Esophagus squamous epithelium (tissue), 5 donors: ENCODE measurements at places on chromosomes 16 and 17.

DNA sequence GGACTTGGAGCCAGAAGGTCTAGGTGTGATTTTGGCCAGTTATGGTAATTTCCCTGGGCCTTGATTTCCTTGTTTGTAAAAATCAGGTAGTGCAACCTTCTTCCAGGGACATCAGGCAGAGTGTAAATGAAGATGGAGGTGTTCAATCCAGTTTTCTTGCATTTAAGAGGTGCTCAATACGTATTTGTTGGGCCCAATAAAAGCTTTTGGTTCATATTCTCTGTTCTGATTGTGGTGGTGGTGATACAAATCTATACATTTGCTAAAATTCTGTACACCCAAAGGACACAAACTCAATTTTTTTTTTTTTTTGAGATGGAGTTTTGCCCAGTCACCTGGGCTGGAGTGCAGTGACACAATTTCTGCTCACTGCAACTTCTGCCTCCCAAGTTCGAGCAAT is 6.0 kb downstream of the CD79B start:
- DNase-seq, result no peak

GRCh38 chr17:79002796-79003593 is 6.6 kb downstream of the CANT1 start:
- no peak for DNase-seq

- DNase-seq, result no peak
Measured at GRCh38 chr17:1485423-1486376, 6.8 kb downstream of the MYO1C start.

DNA sequence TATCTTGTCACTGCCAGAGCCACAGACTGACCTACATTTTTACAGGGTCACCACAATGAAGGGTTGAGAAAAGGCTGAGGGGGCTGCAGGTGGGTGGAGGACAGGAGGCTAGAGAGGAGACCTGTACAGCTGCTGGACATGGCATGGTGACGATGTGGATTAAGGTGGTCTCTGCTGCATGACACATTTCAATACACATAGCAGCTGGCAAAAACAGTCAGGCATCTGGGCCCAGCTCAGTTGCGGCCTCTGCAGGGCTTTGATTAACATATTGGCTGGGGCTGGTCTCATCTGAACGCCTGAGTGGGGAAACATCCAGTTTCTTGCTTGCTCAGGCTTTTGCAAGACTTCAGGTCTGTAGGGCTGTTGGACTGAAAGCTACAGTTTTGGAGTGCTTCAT is 265.4 kb upstream of the FOXF1 start:
- no peak for DNase-seq

DNA sequence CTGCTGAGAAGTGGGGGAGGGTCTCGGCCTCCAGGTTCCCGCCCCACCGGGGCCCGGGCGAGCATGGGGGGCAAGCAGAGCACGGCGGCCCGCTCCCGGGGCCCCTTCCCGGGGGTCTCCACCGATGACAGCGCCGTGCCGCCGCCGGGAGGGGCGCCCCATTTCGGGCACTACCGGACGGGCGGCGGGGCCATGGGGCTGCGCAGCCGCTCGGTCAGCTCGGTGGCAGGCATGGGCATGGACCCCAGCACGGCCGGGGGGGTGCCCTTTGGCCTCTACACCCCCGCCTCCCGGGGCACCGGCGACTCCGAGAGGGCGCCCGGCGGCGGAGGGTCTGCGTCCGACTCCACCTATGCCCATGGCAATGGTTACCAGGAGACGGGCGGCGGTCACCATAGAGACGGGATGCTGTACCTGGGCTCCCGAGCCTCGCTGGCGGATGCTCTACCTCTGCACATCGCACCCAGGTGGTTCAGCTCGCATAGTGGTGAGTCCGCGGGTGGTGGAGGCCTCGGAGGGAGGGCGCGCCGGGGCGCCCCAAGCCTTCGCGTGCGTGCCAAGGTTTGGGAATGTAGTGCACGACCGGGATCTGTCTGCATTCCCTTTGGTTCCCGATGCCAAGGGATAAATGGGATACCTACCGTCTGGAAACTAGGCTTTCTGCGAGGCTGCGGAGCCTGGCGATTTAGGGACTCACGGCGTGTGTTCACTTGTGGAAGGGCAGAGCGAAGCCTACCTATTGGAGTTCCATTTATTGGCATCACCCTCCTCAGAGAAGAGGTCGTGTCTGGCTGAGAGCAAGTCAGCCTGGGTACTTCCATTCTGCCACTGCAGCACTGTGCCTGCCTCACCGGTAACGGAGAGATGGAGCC is 1.0 kb downstream of the ZNRF1 start:
- no peak for DNase-seq

DNA sequence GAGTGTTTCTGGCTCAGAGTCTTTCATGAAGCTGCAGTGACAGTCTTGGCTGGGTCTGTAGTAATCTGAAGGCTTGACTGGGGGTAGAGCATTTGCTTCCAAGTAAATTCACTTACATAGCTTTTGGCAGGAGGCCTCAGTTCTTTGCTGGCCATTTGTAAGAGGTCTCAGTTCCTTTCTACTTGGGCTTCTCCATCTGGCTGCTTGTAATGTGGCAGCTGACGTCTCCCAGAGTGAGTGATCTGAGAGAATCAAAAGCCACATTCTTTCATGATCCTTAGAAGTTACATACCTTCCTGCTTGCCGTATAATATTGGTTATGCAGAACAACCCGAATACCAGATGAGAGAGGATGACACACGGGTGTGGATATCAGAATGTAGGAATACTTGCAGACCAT is 39.8 kb downstream of the NF1 start:
- DNase-seq, result no peak

DNA sequence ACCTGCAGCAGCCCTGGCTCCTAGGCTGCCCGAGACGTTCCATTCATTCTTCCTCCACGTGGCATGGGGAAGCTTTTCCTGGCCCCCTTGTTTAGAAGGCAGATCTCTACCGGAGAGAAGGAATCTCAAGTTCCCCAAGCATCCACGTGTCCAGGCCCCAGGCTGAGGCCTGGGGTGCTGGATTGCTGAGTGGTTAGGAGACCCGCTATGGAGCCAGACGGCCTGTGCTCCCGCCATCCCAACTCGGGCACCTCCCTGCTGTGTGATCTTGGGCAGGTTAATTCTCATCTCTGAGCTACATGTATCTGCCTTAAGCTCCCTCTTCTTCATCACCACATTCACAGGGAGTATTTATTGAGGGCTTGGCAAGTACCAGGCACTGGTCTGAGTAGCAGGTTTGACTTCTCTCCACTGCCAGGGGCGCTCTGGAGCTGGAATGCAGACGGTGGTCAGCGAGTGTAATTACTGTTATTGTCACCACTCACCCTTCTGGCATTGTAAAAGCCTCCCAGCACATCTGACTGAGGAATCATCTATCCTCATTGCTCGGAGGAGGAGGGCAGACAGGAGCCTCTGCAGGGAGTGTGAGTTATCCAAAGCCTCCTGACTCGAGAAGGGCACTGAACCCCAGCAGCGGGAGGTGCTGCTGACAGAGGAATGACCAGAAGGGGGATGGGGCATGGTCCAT is 1.1 kb upstream of the ADGRG1 start:
- DNase-seq, result no peak

DNA sequence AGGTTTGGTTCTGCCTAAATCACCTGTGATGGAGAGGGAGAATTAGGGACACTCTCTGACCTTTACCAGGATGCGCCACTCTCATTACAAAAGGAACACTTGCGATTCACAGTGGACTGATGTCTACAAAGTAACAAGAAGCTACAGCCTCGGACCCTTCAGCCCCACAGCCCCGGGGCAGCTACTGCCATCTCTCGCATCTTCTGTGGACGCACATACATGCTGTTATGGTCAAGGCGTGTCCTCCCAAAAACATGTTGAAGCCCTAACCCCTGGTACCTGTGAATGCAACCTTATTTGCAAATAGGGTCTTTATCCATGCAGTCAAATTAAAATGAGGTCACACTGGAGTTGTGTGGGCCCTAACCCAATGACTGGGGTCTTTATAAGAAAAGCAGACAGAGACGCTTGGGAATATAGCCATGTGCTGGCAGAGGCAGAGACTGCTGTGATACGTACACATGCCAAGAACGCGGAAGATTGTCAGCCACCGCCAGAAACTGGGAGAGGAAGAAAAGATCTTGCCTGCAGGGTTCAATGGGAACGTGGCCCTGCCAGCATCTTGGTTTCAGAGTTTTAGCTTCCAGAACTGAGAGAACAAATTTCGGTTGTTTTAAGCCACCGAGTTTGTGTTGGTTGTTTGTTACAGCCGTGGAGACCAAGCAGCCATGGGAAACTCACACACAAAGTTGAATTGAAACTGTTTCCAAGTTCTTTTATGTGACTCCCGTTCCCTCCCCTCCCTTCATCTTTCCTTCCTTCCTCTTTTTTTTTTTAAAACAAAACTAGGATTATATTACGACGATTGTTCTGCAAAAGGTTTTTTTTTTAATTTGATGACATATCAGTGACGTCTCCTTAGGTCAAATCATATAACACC is 23.1 kb downstream of the ATP2C2 start:
- no peak for DNase-seq

GRCh38 chr17:32936894-32937500 is 9.0 kb downstream of the TMEM98 start:
- DNase-seq, result no peak

GRCh38 chr17:21394265-21394664 is 18.1 kb downstream of the KCNJ12 start:
- DNase-seq, result no peak
